Activated T-helper 1 cell treated with Interleukin-2 at 50 U/mL for 16 hours (primary cell): ENCODE measurements at places on chromosomes 1 and 21.

DNA sequence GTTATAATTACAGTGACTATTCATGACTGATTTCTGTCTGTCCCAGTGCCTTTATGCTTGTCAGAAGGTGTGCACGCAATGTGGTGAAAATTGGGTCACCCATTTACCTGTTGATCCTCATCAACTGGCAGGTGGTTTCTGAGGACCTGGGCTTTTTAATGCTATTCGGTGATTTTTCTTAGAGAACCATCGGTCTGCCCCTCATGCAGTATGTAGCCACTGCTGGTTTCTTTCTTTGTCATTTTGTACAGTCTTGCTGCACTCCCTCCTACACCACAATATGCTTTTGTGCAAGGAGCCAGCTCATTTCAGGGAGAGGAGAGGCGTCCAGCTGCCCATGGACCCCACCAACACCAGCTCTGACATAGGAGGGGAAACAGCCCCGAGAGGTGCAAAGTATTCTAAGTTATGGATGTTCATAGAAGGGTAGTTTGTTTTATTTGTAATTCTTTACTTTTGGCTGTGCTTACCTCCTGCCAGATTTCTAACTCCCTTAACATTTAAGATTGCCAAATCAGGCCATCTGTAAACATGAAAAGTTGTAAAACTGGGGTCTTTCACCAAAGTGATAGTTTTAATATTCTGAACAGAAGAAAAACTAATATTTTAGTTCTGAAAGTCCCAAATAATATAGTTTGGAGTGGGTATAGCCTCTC is 325.3 kb downstream of the PTBP2 start:
- DNase-seq = no peak

GRCh38 chr1:193418745-193419058 is 232.3 kb upstream of the B3GALT2 start:
- DNase-seq = no peak

DNA sequence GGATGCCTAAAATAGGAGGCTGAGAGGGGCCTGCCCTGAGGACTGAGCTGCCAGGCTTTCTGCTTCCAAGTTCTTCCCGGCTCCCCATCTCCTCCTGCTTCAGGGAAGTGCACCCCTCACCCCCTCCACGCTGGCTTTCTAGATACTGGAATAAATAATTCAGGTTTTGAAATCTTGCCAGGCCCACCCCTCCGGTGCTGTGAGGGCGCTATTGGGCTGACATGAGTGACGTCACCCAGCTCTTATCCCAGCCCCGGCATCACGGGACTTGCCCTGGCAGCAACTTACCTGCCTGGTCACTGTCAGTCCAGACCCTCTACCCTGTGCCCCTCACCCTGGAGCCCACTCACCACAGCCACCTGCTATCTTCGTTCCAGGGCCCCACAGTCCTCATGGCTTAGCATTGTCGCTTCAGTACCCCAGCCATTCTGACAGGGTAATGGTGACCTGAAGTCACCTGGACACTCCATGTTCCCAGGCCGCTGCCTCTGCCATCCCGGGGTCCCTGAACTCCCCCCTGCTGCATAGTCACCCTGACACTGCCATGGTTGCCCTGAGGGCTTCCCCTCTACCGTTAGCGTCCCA is 819 bp upstream of the GPR3 start:
- DNase-seq = no peak

GRCh38 chr1:67767103-67767782 is 66.0 kb downstream of the GNG12 start:
- DNase-seq = no peak

GRCh38 chr1:69648486-69648885 is 80.8 kb downstream of the LRRC7 start:
- no peak for DNase-seq

DNA sequence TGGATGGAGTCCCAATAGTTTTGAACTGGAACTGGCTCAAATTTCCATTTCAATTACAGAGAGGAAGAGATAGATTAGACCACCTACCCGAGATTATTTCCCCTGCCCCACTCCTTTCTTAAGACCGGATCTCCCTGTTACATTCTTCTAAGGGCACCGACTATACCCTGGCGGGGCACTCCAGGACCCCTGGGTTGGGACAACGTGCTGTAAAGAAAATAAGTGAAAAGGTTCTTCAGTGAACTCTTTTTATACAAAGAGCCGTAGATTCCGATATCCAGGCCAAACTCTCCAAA is 6.7 kb downstream of the NR5A2 start:
- DNase-seq = no peak

DNA sequence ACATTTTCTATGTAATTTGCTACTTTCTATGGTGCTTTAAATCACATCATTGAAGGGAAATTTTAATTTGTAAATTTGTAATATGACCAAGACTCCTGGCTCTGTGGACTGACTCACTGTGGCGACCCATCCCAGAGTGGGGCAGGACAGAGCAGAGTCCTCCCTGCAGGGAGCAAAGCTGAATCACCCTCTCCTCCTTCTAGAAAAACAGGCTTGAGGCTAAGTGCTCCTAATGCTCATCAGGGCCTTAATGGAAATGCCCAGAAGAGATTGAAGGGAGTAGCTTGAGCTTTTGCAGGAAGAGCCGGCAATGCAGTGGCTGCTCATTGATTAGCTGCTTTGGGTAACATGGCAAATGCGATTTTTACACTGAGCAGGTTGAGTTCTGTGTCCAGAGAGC is 16.8 kb downstream of the S100A10 start:
- DNase-seq = no peak

DNA sequence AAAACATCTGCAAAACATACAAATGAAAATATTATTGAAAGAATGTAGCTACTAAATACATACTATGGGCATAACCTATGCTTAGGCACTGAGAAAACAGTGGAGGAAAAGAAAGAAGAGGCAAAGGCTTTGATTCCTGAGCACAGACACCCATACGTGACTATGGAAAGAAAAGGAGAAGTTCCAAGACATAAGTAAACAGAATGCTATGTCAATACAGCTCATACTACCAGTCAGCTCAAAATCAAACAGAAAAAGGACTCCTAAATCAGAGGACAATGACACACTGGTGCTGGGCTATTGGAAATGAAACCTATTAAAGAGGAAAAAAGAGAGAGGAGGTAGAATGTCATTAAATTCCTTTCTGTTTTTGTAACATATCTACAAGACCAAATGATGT is 225.4 kb downstream of the SMYD3 start:
- DNase-seq = no peak
